ENCODE measurements at places on chromosomes 12 and 14.
A peak's percentile ranks its signal among the peaks of the same experiment; 100 is the strongest.

GRCh38 chr12:21604245-21605101, at the start of gene GYS2:
GYS2 (minus strand) TSS chr12:21604847; CDS start chr12:21604592, 255 bp downstream.
- no peak for DNase-seq

DNA sequence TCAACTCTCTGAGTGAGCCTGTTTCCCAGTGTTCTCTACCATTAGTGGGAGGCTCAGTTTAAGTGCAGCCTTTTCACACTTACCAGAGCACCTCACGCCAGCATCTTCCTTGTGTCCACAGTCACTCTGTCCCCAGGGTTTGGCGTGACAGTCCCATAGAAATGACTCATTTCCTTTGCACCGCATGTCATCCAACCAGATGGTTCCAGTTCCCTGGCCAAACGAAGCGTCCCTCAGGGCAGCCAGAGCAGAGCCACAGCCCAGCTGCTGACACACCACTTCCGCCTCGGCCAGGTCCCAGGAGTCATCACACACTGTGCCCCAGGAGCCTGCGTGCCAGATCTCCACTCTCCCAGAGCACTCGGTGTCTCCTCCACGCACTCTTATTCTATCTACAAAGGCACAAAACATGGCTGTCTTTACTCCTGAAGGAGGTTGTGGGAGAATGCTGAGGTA, 65.4 kb downstream of the ACSM4 start:
- DNase-seq: peak; percentile 44

DNA sequence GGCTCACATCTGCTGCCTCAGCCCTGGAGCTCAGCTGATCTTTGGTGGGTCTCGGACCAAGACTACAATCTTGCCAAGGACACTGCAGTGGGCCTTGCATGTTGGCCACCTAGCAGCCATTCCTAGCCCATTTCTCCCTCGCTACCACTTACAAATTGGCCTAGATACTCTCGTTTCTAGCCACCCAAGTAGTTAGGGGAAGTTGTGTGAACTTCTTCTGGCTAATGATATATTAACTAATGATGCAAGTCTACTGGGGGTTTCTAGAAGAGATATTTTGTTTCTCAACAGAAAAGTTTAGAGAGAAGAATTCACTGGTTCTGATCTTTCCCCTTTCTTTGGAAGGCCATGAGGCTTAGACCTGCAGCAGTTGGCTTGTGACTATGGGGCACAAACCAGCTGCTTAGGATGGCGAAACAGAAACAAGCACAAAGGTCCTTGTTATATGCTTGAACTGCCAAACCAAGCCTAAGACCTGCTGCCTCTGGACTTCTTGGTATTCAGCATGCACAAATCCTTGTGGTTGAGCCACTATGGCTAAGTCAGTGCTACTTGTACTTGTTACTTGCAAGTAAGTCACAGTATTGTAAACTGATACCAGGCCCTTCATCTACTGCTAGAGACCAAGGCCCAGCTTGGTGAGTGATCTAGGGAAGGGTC, 30.5 kb upstream of the GPATCH2L start:
- DNase-seq: no peak

GRCh38 chr12:9736936-9737705, 4.2 kb upstream of the CLECL1 start:
- no peak for DNase-seq

DNA sequence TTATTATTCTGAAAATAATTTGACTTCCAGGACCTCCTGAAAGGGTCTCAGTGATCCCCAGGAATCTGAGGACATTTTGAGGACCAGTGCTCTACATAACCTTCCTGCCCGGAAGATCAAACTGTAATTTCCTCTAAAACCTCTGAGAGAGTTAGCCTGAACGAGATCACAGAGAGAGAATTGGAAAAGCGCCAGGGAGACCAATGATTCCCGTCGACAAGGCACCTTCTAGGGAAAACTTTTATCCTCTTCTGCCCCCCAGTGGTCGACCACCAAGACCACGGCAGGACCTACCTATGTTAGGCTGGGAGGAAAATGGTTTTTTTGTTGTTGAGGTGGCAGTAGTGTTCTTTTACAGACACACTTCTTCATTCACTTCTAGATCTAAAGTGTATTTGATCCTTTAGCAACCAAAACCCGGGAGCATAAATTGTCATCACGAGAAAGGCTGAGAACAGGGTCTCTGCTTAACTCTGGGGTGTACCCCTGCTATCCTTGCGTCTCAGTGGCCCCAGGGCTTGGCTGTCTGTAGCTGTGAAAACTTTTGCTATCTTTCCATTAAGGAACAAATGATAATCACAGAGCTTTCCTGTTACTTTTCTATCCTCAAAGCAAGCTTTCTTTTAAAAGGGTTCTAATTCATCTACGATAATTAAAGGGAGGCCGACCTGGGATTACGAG, 62.9 kb upstream of the NID2 start:
- no peak for DNase-seq

DNA sequence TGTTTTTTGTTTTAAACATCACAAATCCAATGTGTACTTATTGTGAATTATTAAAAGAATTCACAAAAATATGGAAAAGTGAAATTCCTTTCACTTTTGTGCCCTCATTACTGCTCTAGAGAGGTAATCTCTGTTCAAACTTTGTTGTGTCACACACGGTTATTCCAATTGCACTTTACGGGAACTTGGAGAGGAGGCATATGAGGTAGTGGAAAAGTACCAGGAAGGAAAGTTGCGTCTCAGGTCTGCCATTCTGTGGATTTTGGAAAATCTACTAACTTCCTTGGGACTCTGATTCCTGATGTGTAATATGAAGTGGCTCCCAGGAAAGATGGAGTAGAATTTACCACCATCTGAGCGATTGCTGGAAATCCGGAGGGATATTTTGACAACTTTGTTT, 90.9 kb upstream of the DCN start:
- DNase-seq: no peak

GRCh38 chr12:59444932-59445331, 150.9 kb upstream of the SLC16A7 start:
- no peak for DNase-seq

- no peak for DNase-seq
Measured at GRCh38 chr12:112711507-112711906, 80.0 kb upstream of the RPH3A start.

DNA sequence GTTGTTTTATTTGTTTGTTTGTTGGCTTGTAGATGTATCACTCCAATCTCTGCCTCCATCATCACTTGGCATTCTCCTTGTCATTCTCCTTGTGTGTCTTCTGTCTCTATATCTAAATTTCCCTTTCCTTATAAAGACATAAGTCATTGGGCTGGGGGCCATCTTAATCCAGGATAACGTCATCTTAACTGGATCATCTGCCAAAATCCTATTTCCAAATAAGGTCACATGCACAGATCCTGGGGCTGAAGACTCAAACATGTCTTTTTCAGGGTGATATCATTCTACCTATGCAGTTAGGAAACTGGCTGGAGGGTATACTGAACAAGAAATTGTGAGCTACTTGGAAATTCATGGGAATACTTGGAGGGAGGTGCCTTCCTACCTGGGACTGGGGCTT, 8.7 kb upstream of the CCDC60 start:
- no peak for DNase-seq

- no peak for DNase-seq
Measured at GRCh38 chr12:46457958-46458357, 85.4 kb upstream of the SLC38A2 start.

GRCh38 chr14:66056268-66056907, 429.8 kb upstream of the CCDC196 start:
- DNase-seq: no peak

DNA sequence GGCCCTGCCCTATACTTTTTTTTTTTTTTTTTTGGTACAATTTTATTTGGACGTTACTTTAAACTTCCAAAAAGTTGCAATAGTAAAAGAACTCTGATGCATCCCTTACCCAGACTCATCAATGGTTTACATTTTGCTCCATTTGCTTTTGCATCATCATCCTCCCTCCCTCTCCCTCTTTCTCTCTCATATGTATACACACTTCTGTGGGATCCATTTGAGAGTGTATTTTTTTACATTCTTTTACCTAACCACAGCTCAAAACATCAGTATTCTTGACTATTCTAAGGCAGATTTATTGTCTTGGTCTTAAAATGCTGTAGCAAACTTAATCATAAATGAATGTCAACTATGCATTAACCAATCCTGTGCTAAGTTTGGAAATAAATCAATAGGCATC, 111.6 kb downstream of the PRICKLE1 start:
- no peak for DNase-seq

GRCh38 chr14:100815478-100816285, 10.2 kb upstream of the MEG3 start:
- no peak for DNase-seq
